ENCODE measurements at places on chromosomes 2 and 18.
A peak's percentile ranks its signal among the peaks of the same experiment; 100 is the strongest.

- no peak for DNase-seq
These were observed 94.3 kb downstream of the MAPK4 start for GRCh38 chr18:50654211-50654610.

DNA sequence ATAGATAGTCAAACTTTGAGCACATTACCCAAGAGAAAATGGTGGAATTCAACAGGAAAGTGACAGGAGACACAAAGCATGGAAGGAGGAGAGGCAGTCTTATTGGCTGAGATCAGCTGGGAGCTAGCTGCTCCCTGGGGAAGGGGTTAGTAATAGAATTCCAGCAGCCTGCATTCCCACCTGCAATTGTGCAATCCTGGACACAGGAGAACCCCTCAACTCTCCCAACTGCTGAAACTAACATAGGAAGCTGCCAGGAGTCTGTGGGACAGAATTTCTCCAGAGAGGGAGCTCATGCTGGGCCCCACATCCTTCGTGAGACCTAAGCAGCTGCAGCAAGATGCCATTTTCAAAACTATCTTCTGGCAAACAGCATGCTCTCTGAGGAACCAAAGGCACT, 69.8 kb upstream of the ACVR1C start:
- DNase-seq = no peak

DNA sequence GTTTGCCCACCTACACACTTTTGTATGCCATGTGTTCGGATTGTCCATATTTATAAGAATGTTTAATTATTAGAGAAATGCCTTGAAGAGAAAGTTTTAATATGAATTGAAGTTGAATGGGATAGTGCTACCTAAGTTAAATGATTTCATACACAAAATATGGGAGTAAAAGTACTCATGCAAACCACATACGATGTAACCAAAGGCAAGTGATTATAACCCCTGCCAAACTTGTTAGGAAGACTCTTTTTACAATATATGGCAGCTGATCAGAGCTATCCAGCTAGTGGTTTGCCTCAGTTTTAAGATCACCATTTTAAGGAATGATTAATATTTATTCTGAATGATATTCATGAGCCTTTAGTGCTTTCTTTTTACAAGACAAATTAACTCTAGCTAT, 106.7 kb downstream of the MYO1B start:
- no peak for DNase-seq

- peak; percentile 72 for DNase-seq
These were observed 42.4 kb downstream of the ITGB1BP1 start for GRCh38 chr2:9380702-9381628.

GRCh38 chr18:45166836-45167551, 448.3 kb upstream of the SLC14A2 start:
- peak; percentile 65 for DNase-seq

GRCh38 chr2:60764736-60765534, 8.9 kb downstream of the PAPOLG start:
- DNase-seq = no peak

GRCh38 chr2:135245071-135245470, 193.0 kb downstream of the RAB3GAP1 start:
- no peak for DNase-seq

GRCh38 chr2:80016171-80016570, 288.4 kb downstream of the LRRTM1 start:
- DNase-seq = no peak

DNA sequence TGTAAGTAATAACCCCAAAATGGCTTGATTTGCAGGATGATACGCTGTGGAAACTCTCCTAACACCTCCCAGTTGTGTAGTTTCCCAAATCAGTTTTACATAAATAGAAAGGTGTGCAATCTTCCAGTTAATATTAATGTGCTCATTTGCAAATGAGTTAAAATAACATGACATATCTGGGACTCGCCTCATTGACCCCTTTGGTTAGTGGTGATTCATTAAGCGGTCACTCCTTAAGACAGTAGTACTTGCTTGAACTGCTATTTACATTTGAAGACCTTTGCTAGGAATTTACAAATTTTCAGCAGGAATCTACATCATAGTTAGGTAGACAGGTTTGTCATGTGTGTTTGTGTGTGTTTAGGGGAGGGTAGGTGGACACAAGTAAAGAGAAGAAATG, 1367.7 kb upstream of the CELF4 start:
- no peak for DNase-seq

- DNase-seq = no peak
These were observed 1.4 kb upstream of the ZFP36L2 start for GRCh38 chr2:43227830-43228281.

- DNase-seq = no peak
These were observed 170.5 kb downstream of the ZBTB7C start for GRCh38 chr18:48238636-48239035.

GRCh38 chr2:120481446-120482194, 135.7 kb downstream of the INHBB start:
- no peak for DNase-seq

DNA sequence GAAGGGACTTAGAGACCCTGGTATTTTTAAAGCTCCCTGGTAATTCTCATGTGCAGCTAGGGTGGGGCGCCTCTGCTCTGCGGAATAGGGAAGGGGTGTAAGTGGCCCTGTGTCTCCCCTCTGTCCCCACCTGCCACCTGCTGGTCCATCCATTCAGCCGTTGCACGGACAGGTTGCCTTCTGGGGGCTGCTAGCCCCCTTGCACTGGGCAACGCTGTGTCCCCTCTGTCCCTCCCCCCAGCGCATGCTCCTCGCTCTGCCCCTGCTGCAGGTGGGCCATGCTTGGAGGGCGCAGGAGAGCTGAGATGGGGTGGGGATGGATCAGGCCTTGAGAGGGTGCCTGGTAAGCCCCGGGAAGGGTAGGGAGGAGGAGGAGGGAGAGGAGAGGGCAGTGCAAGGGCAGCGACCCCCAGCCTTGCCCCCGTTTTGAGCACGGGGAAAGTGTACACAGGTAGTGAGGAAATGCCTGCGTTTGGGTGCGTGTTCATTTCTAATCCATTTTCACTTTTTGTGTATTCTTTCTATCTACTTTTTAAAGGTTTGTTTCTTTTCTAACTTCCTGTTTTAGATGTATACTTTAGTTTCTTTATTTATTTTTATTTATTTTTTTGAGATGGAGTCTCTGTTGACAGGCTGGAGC, 23.9 kb downstream of the RRM2 start:
- DNase-seq = no peak

- no peak for DNase-seq
These were observed 630.6 kb upstream of the ZNF804A start for GRCh38 chr2:183967756-183968155.

DNA sequence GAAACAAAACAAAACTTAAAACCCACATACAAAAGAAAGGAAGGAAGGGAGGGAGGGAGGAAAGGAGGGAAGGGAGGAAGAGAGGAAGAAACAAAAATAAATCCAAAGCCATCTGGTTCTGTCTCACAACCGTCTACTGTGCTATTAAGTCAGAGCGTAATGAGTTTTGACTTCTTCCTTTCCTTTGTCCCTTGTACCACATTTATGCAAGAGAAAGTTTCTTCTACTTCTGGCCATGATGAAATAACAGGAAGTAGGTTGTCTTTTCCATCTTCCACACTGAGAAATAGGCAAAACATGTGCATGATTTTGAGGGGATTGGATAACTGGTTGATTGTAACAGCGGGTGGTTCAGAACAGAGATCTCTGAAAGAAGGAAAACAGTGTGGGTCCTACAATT, 121.4 kb downstream of the CTAGE1 start:
- DNase-seq = no peak
